ENCODE measurements at places on chromosomes 6 and 20.

DNA sequence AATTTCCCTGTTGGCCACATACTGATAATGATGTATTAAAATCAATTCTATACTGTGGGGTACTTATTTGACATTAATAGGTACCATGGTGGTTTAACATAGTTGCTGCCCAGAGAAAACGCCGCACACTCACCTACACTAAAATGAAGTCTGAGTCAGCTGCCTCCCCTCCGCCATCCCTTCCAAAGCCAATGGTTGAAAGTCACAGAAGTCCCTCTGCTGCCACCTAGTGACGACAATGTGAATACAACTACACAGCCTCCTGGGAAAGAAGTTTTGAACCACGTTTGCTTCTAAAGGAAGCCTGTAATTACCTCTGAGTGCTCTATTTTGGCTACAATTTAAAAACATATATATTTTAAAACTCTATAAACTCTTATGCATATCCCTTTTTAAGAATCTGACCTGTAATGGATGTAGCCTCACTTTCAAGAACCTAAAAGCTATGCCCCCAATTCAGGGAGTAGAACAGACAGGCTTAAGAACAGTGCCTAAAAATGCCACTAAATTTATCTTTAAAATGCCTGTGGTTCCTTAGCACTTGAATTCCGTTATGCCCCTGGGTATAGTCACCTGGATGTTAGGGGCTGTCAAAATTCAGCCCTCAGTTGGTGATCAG, 20.6 kb upstream of the ECI2 start:
- peak; percentile 84 for DNase-seq

- DNase-seq, result no peak
These were observed 38.7 kb downstream of the DOK5 start for GRCh38 chr20:54514028-54514607.

GRCh38 chr6:169963581-169964297, 212.3 kb downstream of the ERMARD start:
- no peak for DNase-seq

GRCh38 chr20:37319151-37319671, 26.7 kb upstream of the SRC start:
- DNase-seq, result peak; percentile 66

DNA sequence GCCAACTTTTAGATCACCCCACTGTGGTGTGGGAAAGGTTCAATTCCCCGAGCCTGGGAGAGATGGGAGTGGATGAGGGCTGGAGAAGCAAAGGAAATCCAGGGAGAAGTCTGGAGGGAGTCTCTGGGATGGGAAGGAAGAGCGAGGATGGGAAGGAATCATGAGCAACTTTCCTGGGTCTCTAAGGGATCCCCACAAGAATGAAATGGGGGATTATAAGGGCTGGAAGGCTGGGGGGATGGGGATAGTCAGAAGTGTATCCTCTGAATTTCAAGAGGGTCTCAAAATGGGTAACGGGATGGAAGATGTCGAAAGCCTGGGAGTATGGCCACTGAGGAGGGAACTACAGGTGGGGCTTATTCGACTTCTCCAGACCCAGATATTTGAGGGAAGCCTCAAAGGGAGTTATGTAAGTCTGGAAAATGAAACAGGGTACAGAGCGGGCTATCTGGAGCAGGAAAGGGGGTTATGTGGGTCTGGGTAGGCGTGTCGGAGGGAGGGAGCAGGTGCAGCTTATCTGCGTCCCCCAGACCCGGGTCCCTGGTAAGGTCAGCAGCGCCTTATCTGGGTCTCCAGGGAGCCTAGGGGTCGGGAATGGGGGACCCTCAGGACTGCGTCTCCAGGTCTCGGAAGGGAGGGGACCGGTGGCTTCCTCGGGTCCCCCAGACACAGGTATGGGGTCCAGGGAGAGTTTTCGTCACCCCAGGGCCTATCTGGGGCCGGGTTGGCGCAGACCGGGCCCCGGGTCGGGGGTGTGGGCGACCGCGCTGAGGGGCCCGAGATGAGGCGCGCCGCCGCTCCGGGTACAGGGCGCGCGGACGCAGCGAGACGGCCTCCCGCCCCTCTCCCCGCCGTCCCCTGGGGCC, 550 bp downstream of the PLAGL2 start:
- DNase-seq, result no peak

DNA sequence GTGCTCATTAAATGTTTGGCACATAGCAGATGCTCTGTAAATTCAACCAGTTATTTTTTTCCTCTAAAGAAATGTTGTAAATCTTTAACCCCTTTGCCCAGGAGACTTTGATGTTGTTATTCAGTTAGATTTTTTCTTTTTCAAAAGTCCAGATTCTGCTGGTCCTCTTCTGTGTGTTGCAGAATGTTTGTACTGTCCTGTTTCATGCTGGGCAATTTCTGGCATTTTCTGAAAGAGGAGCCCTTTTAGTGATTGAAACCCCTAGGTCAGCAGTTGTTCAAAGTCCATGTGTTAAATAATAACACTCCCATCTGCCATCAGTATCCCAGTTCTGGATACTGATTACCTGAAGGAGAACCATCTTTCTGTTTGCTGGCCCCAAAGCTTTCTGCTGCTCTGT, 1.3 kb upstream of the SLC17A1 start:
- DNase-seq, result no peak

DNA sequence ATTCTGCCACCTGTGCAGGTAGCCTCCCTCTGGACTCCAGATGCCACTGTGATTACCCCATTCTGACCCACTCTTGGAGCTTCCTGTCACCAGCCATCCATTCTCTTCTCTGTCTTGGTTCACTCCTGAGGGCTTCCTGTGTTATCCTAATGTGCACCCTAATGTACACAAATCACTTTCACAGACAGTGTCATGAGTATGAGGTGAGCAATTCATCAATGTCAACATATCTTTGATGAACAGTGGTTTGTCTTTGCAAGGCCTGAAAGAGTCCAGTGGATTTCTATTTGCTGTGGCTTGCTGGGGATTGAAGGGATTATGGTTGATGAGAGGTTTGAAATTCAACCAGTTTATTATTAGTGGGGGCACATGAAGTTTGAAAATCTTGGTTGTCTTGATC, 63.8 kb upstream of the EEF1E1 start:
- no peak for DNase-seq

DNA sequence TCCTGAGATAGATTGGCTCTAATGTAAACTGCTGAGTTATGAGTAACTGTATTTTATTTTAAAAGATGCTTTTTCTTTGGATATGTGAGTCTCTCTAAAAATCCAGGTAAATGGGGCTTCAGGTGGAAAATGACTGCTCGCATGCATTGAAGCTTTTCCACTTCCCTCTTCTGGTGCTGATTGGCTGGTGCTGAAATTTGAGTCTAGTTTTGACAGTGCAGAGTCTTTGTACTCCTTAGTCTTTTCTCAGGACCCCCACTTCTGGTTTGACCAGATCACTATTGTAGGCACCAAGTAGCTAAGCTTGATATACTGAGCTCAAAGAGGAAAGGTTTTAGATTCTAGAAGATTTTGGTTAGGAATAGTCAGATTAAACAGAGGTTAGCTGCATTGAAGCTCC, 60.7 kb upstream of the TULP4 start:
- DNase-seq, result no peak

GRCh38 chr20:43985121-43985520, 70.5 kb downstream of the TOX2 start:
- no peak for DNase-seq

GRCh38 chr6:62059901-62060300, 226.1 kb downstream of the KHDRBS2 start:
- no peak for DNase-seq

- no peak for DNase-seq
These were observed 16.3 kb downstream of the PRND start for GRCh38 chr20:4737857-4738627.

- no peak for DNase-seq
These were observed 148.2 kb downstream of the TRMT11 start for GRCh38 chr6:126134491-126134890.

- DNase-seq, result no peak
These were observed 5.8 kb upstream of the GNRH2 start for GRCh38 chr20:3037654-3038053.

- no peak for DNase-seq
These were observed 639 bp upstream of the TULP4 start for GRCh38 chr6:158311626-158312025.

DNA sequence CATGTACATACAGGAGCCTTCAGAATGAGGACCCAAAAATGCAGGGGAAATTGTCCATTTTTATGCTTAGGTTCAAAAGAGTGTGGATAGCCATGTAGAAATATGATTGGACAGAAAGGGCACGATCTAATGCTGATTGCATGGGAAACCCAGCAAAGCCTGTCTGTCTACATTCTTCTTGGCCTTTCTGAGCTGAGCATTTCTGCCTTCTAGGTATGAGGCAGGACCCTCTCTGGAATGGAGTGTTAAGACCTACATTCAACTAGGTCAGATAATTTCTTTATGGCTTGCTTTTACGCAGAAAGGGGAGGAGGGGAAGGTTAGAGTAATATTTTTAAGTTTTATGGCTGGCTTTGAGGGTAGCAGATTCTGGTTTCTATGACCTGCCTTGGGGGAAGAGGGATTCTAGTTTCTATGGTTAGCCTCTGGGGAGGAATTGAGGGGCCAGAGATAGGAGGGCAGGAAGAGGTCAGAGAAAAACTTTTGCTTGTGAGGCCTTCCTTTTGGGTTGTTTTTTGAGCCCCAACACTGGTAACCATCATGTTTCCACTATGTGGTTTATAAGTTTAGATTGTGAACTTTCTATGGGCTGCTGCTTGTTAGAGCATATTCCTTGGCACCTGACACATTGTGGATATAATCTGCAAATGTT, 63.5 kb downstream of the LYRM2 start:
- DNase-seq, result no peak

- DNase-seq, result no peak
These were observed 1266.8 kb downstream of the GRIK2 start for GRCh38 chr6:102660303-102660702.

- no peak for DNase-seq
These were observed 51.2 kb downstream of the TAF4 start for GRCh38 chr20:62014488-62014775.

GRCh38 chr20:3406481-3407039, 909 bp downstream of the DNAAF9 start:
- no peak for DNase-seq

- DNase-seq, result no peak
These were observed 21.7 kb downstream of the SERPINB1 start for GRCh38 chr6:2819978-2820377.

DNA sequence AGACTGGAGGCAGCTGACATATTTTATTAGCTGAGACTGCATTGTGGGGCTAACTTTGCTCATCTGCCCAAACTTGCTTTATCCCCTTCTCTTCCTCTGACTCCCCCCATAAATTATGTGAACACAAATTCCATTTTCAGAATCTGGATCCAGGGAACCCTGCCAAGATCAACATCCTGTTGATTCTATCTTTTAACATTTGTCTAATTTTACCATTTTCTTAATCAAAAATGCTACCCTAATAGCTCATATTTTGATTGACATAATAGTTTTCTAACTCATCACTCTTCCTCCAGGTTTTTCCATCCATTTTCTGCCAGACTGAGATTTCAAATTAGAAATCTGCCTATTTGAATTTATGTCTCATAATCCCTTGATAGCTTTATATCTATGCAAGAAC, 184.7 kb upstream of the PRSS16 start:
- DNase-seq, result no peak

DNA sequence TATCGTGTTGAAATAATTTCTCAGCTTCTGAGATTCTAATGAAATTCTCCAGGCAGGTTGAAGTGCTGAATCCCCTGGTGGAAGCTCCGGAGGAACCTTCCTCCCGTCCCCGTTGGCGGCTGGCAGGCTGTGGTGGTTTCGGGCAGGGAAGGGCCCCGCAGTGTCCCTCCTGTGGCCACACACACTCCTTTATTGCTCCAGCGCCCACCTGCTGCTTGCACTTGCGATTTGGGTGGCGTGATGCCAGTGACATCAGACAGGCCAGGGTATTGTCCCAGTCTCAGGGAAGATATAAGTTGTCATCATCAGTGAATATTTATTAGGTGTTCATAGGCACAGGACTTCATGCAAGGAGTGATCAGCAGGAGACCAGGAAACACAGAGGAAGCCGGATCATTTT, 530.4 kb downstream of the QKI start:
- no peak for DNase-seq

DNA sequence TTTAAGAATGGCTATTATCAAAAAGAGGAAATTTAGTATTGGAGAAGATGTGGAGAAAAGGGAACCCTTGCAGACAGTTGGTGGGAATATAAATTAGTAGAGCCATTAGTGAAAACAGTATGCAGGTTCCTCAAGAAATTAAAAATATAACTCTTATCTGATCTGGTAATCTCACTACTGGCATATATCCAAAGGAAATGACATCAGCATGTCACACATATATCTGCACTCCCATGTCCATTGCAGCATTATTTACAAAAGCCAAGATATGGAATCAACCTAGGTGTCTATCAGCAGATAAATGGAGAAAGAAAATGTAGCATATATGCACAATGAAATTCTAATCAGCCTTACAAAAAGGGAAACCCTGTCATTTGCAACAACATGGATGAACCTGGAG, 2.6 kb downstream of the SIRPG start:
- no peak for DNase-seq

DNA sequence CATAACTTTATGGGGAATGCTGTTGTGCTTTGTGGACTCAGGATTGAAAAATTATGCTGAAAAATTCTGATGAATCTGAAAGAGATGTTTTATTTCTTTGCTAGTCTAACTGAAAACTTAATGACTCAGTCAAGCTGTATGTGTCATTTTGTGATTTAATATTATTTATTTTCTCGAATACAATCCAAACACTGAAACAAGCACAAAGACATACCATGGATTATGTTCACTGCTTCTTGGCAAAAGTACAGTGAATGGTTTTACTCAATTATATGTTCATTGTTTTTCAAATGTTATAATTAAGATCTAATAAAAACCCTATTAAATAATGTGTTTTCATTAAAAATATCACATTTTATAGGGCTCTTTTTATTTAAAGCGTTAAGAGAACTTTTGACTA, 330.6 kb upstream of the EPHA7 start:
- no peak for DNase-seq

DNA sequence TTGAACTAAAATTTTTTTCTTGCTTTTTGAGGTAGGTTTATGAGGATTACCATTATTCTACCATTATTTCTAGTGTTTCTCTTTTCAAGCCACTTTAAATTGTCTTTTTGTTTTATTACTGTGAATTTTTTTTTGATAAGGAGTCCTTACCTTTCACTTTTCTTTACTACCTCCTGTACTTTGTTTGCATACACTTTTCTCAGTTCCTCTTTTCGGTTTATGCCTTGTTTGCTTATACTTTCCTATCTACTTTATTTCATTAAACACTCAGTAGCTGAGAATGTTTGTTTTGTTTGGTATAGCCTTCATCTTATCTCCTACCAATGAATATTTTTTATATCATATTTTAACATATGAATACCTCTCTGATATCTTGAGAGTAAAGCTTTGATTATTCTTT, 147.9 kb downstream of the TFAP2B start:
- no peak for DNase-seq

DNA sequence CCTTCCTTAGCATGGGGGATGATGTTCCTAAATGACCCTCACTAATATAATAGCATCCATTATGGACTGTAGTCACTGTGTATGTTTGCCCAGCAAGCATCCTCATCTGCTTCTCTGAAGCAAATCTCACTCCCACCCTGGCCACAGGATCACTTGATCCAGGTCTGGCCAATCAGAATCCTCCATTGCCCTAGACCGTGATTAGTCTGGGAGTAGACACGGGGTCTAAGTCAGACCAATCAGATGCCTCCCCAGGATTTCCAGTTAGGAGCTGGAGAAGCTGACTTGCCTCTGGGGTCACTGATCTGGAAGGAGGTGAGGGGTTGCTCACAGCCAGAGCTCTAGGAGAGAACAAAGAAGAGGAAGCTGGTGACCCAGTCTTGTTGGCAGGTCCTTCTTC, 153.9 kb downstream of the DHX35 start:
- no peak for DNase-seq
